Upper lobe of left lung (tissue), 6 donors: ENCODE measurements at places on chromosomes 16 and 17. TPM values are rescaled to one million over a fixed set of nuclear protein-coding genes. Genes with fewer than 3 reads are reported as not detected.

The SLC43A2 gene
- 58.4 TPM for total RNA-seq

GRCh38 chr17:60231691-60232090 is 81.9 kb downstream of the CA4 start:
- no peak overlapping the region for H3K4me3 ChIP-seq
- no peak for DNase-seq
- no peaks in the 10 kb centered on the region for H3K27me3 ChIP-seq
- H3K4me1 ChIP-seq, result no peaks in the 10 kb centered on the region

The SLC13A2 gene
- 0.10 TPM for total RNA-seq

The DLX4 gene
- 1.9 TPM for total RNA-seq
